ENCODE measurements at places on chromosomes 13 and 19.

DNA sequence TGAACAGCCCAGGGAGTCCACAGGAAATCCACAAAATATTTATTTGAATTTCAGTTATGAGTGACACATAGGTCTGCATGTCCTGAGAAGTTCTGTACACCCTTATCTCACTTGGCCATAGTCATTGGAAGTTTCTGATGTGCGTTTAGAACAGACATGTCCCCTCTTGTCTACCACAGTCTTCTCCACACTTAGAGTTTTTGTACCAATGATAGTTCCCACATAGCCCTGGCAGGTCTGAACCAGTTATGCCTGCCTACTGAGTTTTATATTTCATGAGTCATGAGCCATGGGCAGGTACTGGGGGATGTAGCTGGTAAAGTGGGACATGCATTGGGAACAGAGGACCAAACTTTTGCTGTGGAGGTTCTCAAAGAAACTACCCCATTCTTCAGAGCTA is 11.3 kb downstream of the ZNF132 start:
- DNase-seq: no peak

DNA sequence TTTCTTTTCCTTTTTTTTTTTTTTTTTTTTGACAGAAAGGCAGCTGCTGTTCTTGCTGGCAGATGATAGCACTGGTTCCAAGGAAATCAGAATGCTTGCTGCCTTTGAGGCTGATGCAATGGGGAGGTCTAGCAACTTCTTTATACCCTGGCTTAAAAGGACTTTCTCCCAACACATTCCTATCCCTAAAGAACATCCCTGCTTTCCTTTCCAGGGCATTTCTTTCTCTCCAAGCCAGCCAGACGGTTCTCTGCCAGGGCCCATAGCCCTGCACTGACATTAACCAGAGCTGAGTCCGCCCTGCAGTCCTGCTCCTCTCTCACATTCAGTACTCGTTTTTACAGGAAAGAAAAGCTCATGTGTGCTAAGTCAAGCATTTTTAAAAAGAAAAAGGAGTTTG is 133.9 kb upstream of the WASF3 start:
- DNase-seq: no peak

- peak; percentile 52 for DNase-seq
Measured at GRCh38 chr19:3075605-3076431, 13.5 kb upstream of the TLE5 start.

- DNase-seq: no peak
Measured at GRCh38 chr13:102845289-102845629, 573 bp upstream of the ERCC5 start.

GRCh38 chr19:37519890-37520289 is 13.2 kb downstream of the ZNF793 start:
- DNase-seq: no peak

DNA sequence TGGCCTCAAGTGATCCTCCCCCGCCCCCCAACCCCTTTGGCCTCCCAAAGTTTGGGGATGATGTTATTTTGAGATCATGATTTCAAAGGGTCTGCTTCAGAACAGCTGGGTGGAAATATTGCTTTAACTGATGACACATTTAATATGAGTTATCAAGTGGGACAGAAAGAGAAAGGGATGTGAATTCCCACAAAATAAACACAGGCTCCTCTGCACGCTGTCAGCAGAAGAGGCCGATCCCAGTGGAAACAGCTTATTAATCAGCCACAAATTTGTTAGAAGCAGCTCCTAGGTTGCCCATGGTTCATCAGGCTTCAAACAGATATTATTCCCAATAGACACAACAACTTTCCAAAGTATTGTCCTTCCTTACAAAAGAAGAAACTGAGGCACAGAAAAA is 4.7 kb downstream of the DCLK1 start:
- DNase-seq: no peak

- no peak for DNase-seq
Measured at GRCh38 chr13:111850458-111850857, 216.5 kb upstream of the SOX1 start.

GRCh38 chr13:36098080-36098479 is 33.1 kb downstream of the DCLK1 start:
- no peak for DNase-seq

DNA sequence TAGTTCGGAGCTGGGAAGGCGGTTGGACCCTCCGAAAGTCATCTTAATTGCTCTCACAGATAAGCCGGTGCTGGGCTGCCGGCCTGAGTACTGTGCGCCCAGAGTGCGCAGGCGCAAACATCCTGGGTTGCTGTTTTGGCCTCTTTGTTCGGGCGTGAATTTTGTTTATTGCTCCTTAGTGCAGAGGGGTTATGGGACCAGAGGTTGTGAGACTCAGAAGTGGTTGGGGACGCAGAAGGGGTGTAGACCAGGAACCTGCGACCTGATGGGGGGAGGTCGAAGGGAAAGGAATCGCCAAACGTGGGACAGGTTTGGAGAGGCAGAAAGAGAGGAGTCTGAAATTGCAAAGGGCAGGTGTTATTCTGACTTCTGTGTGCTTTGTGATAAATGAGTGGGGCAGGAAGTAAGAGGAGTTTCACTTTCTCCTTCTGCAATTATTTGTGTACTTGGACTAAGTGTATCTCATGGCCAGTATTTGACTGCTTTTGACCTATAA is 607 bp upstream of the ZNF566 start:
- DNase-seq: peak; percentile 70

DNA sequence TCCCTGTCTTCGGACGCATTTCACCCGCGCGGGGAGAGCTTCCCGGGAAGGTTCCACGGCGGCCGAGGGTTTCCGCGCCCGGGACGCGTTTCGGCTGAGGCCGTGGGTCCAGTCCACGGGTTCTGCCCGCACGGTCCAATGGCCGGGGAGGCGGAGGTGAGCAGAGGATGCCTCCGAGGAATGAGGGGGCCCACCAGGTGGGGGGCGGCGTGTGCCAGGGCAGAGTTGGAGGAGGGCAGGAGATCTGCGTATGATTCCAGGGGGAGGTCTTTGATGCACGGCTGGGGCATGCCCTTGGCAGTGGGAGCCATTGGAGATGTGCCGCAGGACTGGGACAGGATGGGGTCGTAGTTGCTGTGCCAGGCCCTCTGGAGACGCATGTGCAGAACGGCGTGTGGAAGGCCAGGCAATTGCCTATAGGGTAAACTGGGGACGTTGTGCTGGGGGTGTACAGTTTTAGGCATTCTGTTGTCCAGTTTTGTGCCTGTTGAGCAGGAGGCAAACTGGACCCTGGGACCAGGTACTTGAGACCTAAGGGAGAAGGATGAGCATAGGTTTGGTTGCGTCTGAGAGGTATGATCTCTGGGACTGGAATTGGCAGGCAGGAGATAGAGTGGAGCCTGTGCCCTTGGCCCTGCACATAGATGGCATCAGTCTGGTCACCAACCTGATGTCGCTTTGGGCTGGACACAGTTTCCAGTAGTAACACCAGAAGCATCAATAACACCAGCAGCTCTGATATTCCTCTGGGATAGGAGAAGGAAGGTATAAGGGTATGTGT is 751 bp downstream of the ZNF584 start:
- no peak for DNase-seq

- DNase-seq: no peak
Measured at GRCh38 chr13:79628463-79628862, 147.5 kb downstream of the NDFIP2 start.

GRCh38 chr13:56351041-56351440 is 789.7 kb upstream of the PRR20A start:
- DNase-seq: no peak

DNA sequence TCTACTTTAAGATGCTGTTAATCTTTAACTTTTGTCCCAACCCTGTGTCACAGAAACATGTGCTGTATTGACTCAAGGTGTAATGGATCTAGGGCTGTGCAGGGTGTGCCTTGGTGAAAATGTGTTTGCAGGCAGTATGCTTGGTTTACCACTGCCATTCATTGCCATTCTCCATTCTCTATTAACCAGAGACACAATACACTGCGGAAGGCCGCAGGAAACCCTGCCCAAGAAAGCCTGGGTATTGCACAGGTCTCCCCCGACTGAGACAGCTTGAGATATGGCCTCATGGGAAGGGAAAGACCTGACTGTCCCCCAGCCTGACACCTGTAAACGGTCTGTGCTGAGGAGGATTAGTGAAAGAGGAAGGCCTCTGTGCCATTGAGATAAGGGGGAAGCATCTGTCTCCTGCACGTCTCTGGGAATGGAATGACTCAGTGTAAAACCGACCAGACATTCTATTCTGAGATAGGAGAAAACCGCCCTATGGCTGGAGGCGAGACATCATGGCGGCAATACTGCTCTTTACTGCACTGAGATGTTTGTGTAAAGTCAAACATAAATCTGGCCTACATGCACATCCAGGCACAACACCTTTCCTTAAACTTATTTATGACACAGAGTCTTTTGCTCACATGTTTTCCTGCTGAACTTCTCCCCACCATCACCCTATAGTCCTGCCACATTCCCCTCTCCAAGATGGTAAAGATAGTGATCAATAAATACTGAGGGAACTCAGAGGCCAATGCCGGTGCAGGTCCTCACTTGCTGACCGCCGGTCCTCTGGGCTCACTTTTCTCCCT is 13.1 kb upstream of the ZNF888 start:
- peak; percentile 41 for DNase-seq

GRCh38 chr13:111202156-111202621 is 87.1 kb downstream of the ARHGEF7 start:
- no peak for DNase-seq

DNA sequence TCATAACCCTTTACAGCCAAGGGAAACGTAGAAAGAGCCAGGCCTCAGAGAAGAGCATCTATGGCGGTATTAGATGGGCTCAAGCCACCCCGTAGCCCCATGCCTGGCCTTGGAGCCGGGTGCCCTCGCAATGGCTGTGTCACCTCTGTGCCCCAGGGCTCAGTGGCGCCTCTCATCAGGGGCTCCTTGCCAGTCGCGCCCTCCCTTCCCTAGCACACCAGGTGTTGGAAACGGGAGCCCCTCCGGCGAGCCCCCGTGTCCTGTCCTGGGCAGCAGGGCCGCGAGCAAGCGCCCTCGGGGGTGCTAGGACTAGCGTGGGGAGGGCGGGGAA is 453 bp downstream of the ZNF256 start:
- DNase-seq: no peak

- DNase-seq: no peak
Measured at GRCh38 chr13:62129000-62129551, 713.4 kb upstream of the PCDH20 start.

DNA sequence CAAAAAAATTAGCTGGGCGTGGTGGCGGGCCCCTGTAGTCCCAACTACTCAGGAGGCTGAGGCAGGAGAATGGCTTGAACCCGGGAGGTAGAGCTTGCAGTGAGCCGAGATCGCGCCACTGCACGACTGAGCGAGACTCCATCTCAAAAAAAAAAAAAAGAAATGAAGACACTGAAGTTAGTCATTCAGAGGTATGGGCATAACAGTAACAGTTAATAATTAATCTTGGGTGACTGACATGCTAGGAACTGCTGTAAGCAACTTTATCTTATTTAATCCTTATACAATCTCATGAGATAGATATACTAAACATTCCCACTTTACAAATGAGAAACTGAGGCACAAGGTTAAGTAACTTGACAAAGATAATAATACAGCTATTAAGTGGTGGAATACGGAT is 4.9 kb downstream of the SKA3 start:
- no peak for DNase-seq

DNA sequence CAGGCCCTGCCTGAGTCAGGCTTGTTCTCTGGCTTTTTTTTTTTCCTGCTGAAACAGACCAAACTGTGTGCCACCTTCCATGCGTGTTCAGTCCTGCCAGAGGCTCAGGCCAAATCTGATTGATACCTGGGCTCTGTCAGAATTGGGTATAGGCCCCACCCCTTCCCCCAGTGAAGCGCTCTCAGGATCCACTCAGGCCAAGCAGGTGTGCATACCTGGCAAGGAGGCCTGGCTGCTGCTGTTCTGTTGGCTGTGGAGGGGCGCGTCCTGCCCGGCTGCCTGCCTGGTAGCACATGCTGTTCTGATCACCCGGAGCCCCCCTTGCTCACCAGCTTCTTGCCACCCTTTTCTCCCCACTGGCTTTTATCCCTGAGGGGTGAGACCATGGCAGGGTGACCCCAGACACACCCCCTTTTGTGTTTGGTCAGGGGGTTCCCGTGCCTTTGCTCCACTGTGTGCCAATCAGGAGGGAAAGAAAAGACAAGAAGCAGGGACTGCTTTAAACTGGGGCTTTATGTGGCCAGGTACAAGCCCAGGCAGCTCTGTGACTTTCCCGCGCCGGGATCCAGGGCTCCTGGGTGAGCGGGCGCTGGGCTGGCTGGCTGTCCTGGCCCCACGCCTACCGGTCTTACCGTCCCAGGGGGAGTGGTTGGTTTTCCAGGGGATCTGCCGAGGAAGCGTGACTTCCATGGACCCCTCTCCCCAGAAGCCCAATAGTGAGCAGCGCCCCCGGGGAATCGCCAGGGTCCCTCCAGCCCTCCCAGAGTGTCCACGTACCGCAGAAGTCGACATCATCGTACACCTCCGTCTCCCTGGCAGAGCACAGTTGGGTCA is 12.7 kb downstream of the PRAM1 start:
- DNase-seq: no peak

DNA sequence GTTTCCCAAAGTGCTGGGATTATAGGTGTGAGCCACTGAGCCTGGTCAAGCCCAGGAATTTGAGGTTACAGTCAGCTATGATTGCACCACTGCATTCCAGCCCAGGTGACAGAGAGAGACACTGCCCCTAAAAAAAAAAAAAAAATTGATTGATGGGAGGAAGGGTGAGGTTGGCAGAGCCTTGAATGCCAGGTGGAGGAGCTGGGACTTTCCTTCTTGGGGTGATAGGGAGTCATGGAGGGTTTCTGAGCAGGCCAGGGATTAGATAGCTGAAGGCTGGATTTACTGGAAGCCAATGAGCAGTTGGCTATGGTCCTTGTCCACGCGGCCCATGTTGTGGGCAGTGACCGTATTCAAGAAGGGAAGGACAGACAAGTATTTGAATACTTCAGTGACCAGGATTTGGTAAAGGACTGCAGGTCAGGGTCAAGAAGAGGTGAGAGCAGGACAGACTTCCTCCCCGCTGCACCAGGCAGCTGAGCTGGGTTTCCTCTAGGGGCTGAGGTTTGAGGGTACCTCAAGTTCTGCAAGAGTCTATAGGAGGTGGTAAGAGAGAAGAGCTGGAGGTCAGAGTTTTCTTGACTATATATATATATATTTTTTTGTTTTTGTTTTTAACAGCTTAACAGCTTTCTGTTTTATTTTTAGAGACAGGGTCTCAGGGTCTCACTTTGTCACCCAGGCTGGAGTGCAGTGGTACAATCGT is 6.9 kb upstream of the ICAM4 start:
- DNase-seq: no peak

- no peak for DNase-seq
Measured at GRCh38 chr13:108439556-108439955, 170.0 kb downstream of the TNFSF13B start.

GRCh38 chr19:50209131-50209530 is 5.7 kb downstream of the MYH14 start:
- no peak for DNase-seq

Measured in CD14-positive monocyte (primary cell).